ENCODE measurements at places on chromosomes 5 and 9. TPM values are rescaled to one million over a fixed set of nuclear protein-coding genes. Genes with fewer than 3 reads are reported as not detected.

AGXT2 gene
- not detected for polyA plus RNA-seq

PCSK5 gene
- polyA plus RNA-seq: 1.6 TPM

AK1 gene
- polyA plus RNA-seq: 75.9 TPM

SEMA4D gene
- polyA plus RNA-seq: 2.8 TPM

GNA14 gene
- 0.11 TPM for polyA plus RNA-seq

CMYA5 gene
- 0.89 TPM for polyA plus RNA-seq

DMGDH gene
- 1.7 TPM for polyA plus RNA-seq

PCDHA1 gene
- polyA plus RNA-seq: 0.09 TPM

RLN2 gene
- polyA plus RNA-seq: not detected

SPAAR gene
- 0.27 TPM for polyA plus RNA-seq

SLC34A1 gene
- polyA plus RNA-seq: not detected
